ENCODE measurements at places on chromosomes 2 and 18.

DNA sequence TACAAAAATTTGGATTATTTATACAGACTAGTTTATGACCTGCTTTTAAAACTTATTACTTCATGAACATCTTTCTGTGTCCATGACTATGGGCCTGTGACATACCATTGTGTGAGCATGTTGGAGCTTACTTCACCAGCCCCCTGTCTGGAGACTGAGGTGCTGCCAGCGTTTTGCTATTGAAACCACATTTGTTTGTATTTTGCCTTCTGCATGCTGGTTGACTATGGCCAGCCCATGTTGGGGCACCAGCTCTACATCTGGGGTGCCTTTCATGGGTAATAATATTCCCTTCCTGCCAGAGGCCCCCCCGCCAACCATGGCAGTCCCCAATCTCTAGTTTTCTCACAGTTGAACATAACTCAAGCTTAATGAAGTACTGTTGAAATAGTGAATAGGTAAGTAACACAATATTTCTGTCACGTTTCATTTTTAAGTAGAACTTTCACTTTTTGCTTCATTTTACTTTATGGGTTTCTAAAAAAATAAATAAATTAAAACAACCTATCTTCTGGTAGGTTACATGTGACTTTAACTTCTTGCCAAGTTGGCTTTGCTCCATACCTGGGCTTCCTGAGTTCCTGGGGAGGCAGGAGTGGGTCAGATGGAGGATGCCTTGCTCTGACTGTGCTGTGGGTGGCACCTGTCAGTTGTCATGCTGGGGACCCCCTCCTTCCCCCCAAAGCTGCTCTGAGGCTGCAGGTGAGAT, 63.9 kb downstream of the DGKD start:
- no peak for DNase-seq

DNA sequence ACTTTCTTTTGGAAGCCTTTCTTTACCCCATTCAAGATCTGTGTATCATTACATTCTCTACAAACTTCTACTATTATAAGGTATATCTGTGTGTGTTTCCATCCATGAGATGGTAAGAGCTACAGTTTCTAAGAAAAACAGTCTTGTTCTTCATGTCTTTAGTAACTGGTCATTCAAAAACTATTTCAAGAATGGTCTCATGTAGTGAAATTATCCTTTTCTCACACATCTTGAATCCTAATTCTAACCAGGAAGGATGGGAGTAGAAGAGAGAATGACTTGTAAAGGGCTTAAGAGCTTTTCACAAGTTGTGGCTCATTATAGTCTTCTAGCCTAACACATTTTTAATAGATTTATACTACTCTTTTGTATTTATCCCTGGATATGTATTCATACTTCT, 47.3 kb downstream of the ROCK1 start:
- no peak for DNase-seq

- no peak for DNase-seq
These were observed 228.6 kb downstream of the RND3 start for GRCh38 chr2:150258781-150259307.

- no peak for DNase-seq
These were observed 88.3 kb downstream of the SOWAHC start for GRCh38 chr2:109702250-109702985.

DNA sequence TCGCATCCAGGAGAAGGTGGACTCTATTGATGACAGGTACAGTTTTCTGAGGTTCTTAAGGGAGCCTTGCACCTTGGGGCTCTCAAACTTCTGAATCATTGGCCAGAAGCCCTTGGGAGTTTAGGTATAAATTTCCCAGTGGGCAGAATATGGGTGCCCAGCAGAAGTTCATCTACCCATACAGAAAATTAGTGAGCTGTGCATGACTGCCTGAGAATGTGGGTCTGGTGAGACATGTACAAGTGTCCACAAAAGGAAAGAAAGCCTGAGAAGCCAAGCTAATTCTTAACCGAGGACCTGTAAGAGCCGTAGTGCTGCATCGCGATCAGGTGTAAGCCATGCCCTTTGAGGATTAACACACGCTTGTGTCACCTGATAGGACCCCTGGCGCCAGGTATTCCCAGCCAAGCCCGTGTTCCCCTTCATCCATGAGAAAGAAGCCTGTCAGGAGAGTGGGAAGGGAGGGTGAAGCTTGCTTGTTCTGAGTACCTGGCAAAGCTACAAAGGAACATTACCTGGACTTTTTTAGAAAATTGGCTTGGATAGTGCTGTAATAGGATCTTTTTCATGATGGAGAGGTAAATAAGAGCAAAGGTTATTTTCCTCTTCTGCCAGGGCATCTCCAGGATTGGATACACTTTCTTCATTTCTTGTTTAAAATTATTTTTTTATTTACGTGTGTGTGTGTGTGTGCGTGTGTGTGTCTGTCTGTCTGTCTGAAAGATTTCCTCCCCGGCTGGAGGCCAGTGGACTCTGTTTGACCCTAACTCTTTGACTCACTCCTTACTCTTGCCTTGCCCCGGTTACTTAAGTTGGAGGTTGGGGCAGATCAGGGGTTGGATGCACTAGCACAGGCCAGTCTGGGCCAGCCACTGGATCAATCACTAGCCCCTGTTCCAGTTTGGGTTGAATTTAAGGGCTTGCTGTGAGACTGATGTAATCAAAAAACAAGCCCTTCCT, 90.4 kb upstream of the EML6 start:
- DNase-seq = no peak

GRCh38 chr2:134919341-134920210, 954 bp downstream of the CCNT2 start:
- DNase-seq = no peak

DNA sequence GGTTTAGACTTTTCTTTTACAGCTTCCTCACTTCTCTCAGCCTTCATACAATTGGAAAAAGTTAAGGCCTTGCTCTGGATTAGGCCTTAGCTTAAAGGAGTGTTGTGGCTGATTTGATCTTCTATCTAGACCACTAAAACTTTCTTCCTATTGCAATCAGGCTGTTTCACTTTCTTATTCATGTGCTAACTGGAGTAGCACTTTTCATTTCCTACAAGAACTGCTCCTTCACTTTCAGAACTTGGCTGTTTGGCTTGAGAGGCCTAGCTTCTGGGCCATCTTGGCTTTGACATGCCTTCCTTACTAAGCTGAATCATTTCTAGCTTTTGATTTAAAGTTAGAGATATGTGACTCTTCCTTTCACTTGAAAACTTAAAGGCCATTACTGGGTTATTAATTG, 114.3 kb downstream of the ARHGEF4 start:
- DNase-seq = no peak

- DNase-seq = no peak
These were observed 54.8 kb downstream of the TEX51 start for GRCh38 chr2:126953483-126953882.

DNA sequence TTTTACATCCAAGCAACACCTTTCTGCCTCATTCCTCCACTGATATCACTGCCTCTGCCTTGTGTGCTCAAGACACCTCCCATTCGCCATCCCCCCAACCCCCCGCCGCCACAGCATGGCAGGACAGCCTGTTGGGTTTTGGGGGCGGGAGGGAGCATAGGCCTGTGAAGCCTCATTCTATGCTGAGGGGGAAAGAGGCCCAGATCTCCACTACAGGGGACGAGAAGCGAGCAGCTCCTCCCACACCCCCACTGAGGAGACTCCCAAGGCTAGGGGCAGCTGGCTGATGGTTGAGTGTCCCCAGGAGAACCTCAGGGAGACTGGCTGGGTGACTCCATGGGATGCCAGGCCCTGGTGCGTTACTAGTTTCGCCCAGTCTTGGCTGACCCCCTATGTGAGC, 214.3 kb upstream of the SIX2 start:
- DNase-seq = no peak

DNA sequence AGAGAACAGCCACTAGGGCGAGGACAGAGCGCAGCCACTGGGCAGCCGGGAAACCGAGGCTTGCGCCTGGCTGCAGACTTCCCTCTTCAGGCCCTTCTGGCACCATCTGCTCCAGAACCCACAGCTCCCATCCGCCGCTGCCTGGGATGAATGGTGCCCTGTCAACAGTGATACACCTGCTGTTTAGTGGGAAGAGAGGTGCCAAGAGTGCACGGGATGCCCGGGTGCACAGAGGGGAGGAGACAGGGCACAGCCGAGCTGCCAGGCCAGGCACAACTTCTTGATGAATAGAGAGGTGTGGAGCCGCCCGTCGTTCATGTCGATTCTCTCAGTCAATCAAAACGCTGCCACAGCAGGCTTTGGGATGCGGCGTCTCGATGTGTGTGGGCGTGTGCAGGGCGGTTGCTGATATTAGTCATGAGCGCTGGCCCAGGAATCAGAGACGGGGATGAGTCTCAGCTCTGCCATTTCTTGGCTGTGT, 39.5 kb downstream of the RRM2 start:
- DNase-seq = no peak

DNA sequence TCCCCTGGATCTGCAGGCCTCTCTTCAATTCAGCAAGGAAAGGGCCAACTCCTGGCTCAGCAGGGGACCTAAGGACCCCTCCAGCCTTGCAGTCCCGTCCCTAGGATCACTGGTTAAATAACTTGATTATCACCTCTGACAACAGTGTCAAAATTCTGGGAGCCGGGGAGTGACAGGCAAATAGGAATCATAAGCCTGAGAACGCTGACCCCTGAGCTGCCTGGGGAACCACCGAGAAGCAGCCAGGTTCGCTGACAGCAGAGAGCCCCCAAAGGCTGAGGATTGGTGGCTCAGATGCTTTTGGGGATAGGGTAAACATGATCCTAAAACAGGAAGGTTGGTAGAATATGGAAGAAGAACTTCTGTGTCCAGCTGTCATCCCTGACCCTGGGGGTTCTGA, 17.5 kb upstream of the TNS1 start:
- DNase-seq = no peak

GRCh38 chr2:9388950-9389911, 34.1 kb downstream of the ITGB1BP1 start:
- DNase-seq = no peak

- DNase-seq = no peak
These were observed 239.0 kb upstream of the SMAD7 start for GRCh38 chr18:49189772-49190171.

DNA sequence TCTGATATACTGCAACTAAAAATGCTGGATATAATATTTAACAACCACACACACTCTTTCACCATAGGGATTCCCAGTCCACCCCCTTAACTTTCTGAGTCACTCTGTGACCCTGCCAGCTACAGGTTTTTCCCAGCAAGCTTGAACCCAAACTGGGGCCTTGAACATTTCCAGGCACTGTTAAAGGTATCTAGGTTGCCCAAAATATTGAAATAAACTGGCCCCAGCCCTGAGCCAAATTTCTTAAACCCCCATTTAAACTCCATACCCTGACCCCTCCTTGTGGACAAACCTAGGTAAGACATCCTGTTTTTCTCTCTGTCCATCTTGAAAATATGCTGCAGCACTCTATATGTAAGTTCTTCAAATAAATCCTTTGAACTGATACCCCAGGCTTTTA, 19.7 kb upstream of the DCTN1 start:
- DNase-seq = no peak

- no peak for DNase-seq
These were observed 94.0 kb downstream of the MYCN start for GRCh38 chr2:16034151-16034974.

DNA sequence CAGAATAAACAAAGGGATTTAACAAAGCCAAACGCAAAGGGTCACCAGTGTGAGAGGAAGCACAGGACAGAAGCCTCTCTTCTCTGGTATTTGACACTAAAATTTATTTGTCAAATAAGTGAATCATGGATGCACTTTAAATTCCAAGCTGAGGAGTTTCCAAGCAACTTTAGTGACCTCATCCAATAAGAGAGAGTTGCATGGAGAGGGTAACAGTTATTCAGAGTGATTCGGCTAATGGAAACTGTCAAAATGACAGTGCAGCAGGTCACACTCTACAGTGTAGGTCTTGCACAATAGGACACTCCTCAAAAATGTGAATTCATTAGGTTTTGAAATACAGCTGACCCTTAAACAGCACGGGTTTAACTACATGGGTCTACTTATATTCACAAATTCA, 103.9 kb upstream of the ACVR1C start:
- no peak for DNase-seq

- DNase-seq = no peak
These were observed 13.5 kb downstream of the HNMT start for GRCh38 chr2:137977790-137978189.

GRCh38 chr2:218734190-218734975, 23.7 kb downstream of the TTLL4 start:
- DNase-seq = no peak

DNA sequence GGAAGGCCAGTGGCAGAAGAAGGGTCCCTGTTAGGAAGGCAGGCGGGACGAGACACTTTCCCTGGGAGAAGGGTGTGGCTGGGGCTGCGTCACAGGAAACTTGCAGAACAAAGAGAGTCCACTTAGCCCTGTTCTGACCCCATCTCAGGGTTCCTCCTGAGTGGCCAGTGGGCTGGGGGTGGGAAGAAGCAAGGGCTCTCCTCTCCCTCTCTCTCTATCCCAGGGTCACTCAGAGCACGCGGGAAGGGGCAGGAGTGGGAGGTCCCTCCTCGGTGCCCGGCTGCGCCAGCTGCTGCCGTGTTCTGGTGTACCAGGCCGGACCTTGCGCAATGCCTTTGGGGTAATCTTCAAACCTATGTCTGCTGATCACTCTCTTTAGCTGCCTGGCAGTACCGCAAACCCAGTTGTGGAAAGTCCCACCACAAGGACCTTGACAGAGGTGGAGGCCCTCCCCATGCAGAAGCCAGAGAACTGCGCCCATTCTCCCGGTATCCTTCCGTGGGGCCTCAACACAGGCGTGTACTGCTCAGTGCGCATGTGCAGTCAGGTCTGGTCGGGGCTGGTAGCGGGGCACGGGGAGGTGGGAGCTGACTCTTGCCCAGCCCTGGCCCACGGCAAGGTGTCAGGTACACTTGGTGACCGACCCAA, 47.8 kb upstream of the ST3GAL5 start:
- DNase-seq = no peak

DNA sequence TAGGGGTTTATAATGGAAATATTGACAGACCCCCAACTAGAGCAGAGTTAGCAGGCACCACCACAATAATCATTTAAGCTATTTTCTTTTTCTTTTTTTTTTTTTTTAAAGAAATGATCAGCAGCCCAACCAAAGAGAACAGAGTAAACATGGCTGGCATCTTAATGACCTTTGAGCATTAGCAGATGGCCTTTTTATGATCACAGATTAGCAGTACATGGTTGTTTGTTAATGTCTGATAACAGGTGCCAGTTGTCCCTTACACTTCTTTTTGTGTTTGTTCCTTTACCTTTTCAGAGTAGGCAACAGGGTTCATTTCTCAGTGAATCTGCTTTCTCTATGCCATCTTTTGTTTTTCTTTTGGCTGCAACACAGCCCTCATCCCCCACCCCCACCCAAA, 747.0 kb downstream of the BCL11A start:
- DNase-seq = no peak

- DNase-seq = no peak
These were observed 13.2 kb downstream of the NRP2 start for GRCh38 chr2:205695460-205695991.

DNA sequence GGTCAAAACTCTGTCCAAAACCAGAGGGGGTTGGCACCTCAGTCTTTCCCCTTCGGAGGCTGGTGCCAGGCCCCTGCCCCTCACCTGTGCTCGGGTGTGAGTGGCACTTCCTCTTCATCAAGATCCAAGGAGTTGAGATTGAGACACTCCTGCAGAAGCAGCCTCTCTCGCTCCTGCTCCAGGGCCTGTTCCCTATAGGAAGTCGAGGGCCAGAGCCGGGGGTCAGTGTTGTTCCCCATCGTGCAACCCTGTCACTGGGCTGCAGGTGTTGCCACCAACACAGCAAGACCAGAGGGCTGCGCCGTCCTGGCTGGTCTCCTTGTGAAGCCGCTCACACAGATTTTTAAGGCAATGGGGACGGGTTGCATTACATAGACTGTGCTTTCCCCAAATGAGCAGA, 18.9 kb downstream of the FAM178B start:
- DNase-seq = no peak

Data from activated T-cell treated with anti-CD3 and anti-CD28 coated beads, Interleukin-2, amount 50 U/mL, for 24 hours (primary cell).